ENCODE measurements at places on chromosomes 13 and 19.

DNA sequence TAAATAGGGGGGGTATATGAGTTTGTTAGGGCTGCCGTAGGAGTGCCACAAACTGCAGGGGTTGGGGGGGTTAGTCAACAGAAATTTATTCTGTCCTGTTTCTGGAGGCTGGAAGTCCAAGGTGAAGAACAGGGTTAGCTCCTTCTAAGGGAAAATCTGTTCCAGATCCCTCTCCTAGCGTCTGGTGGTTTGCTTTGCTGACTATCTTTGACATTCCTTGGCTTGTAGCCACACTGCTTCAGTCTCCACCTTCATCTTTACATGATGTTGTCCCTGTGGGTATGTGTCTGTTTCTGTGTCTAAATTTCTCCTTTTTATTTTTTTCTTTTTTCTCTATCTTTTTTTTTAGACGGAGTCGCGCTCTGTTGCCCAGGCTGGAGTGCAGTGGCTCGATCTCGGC lies 8.1 kb upstream of the ICAM1 start:
- no peak for DNase-seq

DNA sequence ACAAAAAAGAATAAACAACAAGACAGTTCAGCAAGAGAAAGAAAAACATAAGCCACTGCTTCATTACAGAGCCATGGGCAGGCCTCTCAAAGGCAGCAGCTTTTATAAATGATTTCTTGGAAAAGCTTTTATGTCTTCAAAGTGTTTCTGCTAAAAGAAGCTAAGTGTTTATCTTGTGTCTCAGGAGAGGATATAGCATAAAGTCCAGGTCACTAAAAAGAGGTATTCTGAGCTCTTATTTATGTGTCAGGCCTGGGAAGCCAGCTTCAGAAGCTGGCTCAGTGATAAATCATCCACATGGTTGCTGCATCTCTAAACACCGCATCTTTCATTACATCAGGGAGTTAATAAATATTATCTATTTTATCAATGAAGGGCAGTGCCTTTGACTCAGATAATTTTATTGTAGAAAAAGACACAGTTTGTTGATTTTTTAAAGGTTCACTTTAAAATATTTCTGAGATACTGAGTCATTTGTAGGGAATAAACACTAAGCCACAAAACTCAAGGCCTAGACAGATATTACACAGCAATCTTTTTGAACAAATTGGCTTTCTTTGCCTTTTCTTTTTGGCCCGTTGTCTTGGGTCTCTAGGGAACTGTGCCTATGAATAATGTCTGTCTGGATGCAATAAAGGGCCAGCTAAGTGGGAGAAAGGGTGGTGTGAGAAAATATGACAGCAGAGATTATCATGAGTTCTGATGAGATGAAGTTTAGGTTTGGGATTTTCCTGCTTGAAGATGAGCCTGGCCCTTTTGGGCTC lies 1086.6 kb downstream of the UQCRFS1 start:
- no peak for DNase-seq

DNA sequence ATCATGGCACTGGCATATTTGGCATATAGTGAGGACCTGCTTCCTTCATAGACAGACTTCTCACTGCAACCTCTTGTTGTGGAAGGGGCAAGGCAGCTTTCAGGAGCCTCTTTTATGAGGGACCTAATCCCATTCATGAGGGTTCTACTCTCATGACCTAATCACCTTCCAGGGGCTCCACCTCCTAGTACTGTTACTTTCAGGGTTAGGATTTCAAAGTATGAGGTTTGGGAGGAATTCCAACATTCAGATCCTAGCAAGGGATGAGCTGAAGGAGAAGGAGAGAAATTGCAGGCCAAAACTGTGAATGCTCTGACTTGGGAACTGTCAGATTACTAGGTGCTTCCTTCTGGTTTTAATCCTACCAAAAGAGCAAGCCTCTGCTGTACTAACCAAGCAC lies 87.8 kb downstream of the LMO7 start:
- DNase-seq, result no peak

DNA sequence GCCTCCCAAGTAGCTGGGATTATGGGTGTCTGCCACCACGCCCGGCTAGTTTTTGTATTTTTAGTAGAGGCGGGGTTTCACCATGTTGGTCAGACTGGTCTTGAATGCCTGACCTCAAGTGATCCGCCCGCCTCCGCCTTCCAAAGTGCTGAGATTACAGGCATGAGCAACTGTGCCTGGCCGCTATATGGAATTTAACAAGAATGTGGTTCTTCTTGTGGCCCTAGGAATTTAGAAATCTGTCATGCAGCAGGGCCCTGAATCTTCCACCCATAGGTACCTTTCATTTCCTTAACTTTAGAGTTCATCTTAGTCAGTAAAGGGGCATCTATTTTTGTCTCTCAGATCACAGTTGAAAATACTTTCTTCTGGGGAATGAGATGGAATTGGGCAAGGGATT lies 25.6 kb upstream of the NDFIP2 start:
- no peak for DNase-seq

- no peak for DNase-seq
Measured at GRCh38 chr19:38852231-38853044, 2.7 kb upstream of the HNRNPL start.

DNA sequence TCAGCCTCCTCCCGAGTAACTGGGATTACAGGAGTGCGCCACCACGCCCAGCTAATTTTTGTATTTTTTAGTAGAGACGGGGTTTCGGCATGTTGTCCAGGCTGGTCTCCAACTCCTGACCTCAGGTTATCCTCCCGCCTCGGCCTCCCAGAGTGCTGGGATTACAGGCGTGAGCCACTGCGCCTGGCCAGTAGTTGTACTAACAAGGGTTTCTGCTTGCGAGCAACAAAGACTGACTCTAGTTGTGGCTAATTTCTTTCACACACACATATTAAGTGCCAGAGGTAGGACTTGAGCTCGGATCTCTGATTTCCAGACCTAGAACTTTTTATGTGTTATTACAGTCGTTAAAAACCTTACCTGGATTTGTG lies 635 bp upstream of the PCCA start:
- DNase-seq, result no peak

- no peak for DNase-seq
Measured at GRCh38 chr13:85040215-85040614, 759.0 kb downstream of the SLITRK6 start.

DNA sequence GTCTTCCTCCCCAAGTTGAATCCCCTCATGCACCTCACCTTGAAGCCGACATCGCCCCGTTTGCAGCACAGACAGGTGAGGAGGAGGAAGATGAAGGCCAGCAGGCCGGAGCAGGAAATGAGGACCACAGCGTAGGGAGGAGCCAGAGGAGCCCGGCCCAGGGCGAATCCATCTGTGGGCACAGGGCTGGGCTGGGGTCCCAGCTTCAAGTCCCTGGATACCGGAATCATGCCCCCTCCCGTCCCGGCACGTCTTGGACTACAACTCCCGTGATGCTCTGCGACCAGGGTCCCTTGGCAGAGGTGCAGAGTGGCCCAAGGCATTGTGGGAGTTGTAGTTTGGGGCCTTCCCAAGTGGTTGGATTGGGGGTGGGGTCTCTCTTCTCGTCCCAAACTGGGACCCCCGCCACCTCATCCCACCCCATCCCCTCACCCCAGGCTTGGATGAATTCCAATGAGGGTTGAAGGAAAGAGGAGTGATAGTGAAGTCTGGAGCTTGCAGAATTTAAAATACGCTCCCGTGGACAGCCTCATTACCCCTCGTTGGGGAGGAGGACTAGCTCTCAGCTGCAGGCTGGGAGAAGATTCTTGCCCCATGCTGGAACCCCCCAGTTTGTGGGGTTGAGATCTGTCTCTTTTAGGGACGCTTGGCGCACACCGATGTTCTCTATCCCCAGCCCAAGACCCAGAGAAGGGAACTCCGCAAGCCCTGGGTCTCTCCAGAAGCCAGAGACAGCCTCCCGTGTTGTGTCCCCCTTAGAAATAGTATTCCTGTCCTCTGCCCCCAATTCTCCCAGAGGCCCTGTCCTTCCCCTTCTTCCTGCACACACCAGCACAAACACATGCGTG lies 990 bp downstream of the LMTK3 start:
- DNase-seq, result no peak

Measured in right renal cortex interstitium (tissue), 3 donors.